Natural killer cell treated with Interleukin-12 subunit alpha and Interleukin-12 subunit beta and Interleukin-15 and Interleukin-18, amount 100 ng/mL, for 72 hours (primary cell): ENCODE measurements at places on chromosomes 3 and 15. TPM values are rescaled to one million over a fixed set of nuclear protein-coding genes. Genes with fewer than 3 reads are reported as not detected.

C3orf49 gene
- total RNA-seq = not detected

ARL14 gene
- total RNA-seq = not detected

SLMAP gene
- total RNA-seq = 57.3 TPM

CHRNA3 gene
- not detected for total RNA-seq

SV2B gene
- not detected for total RNA-seq

RAB27A gene
- 136 TPM for total RNA-seq

PPM1L gene
- total RNA-seq = 15.2 TPM

CKMT1A gene
- total RNA-seq = not detected

ANKUB1 gene
- total RNA-seq = not detected

NTRK3 gene
- 1.2 TPM for total RNA-seq

THPO gene
- not detected for total RNA-seq

ANKDD1A gene
- total RNA-seq = 3.1 TPM
